Stimulated activated CD4-positive, alpha-beta T cell treated with anti-CD3 and anti-CD28 coated beads, TNF-alpha, amount 100 ng/mL, for 1 hour (primary cell): ENCODE measurements at places on chromosomes 2 and 18.

DNA sequence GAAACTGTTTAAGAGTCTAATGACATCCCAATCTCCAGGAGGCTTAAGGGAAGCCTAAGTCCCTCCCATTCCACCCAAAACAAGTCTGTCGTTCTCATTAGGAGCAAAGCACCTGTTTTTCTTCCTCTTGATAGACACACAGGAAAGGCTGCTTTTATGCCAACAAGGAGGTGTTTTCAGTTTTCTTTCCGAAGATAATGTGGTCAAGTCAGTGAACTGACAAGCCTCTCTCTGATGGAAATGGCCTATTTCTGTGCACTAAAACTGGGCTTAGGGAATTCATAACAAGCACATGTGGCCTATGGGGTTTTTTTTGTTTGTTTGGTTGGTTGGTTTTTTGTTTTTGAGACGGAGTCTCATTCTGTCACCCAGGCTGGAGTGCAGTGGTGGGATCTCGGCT is 36.2 kb downstream of the FBLN7 start:
- no peak for DNase-seq

- no peak for DNase-seq
These were observed 84.0 kb upstream of the HAAO start for GRCh38 chr2:42876326-42876751.

DNA sequence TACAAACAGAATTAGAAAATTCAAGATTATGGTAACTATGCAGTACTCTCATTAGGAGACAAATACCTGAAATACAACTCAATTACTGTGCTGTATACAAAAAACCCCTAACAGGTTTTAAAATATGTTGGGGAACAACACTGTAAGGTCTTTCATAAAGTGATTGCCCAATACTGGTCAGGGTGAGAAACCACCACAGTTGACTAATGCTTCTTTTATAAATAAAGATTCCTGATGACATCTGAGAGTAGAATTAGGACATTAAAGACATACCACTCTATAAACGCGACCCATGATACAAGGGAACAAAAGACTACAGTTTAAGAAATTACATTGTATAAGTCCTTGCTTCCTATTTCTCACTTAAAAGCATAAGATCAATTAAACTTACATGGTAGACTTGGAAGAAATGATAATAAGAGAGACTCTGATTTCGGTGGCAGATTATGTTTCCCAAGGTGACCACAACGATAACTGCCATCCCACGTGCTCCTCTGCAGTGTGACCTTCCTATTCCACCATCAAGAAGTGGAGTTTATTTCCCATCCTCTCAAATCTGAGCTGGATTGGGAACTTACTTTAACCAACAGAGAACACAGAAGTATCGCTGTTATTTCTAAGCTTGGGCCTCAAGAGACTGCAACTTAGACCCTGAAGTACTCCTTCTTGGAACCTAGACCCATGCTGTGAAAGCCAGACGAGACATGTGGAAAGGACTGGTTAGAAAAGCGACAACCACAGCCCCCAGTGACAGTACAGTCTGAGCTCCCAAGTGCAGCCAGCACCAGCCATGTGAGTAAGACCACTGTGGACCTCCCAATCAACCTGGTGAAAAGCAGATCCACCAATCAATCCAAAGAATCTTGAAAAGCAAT is 52.3 kb downstream of the ZNF521 start:
- DNase-seq = no peak

DNA sequence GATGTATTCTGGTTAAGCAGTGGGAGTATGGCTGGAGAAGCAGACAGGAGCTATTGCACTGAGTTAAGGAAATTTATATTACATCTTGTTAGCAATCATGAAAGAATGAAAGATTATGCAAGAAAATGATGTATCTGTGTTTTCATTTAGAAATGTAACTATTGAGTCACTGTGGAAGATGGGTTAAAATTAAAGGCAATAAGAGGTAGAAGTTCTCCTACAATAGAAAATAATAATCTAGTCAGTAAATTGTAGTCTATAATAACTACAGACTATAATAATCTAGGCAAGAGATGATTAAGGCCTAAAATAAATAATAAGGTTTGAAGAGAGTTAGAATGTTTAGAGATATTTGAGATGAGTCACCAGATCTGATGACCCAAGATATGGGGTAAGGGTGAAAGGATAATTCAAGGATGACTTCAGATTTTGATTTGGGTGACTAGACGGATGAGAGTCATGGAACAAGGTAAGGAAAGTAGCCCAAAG is 371.9 kb upstream of the KCNH7 start:
- DNase-seq = no peak

- no peak for DNase-seq
These were observed 38.9 kb upstream of the SERPINE2 start for GRCh38 chr2:224077773-224078507.

DNA sequence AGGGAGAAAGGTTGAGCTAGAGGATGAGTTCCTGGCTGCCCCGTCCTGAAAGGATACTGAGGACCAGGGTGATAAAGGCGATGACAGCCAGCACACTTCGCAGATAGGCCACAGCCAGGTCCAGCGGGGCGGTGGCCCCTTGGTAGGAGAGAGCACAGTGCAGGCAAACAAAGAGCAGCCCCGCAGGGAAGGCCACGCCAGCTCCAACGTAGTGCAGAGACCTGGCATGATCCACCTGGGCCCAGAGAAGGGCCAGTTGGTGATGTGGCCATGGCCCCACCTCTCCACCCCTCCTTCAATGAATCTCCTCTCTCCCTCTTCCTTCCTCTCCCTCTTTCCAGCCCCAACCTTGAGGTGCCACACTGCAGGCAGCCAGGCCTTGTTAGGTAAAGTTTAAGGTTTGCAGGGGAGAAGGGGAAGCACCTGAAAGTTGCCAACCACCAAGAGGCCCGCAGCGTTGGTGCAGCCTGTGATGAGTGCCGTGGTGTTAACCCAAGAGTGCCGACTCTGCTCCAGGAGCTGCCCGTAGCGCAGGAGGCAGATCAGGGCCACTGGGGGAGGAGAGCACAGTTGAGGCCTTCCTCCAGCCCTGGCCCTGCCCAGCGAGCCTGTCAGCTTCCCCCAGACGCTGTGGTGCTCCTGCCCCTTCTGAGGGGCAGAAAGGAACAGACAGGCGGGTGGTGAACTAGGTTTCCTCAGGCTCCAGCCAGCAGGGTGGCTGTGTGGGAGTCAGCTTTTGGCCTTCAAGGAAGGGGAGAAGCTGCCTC is 2.8 kb downstream of the TMEM150A start:
- no peak for DNase-seq

DNA sequence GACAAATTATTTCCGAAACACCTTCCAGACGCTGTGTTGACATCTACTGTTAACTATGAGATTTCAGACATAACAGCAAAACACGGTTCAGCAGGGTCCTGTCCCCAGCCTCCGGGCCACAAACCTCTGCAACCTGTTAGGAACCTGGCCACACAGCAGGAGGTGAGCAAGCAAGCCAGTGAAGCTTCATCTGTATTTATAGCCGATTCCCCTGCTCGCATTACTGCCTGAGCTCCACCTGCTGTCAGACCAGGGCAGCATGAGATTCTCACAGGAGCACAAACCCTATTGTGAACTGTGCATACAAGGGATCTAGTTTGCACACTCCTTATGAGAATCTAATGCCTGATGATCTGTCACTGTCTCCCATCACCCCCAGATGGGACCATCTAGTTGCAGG is 31.1 kb downstream of the NDUFA10 start:
- DNase-seq = no peak

DNA sequence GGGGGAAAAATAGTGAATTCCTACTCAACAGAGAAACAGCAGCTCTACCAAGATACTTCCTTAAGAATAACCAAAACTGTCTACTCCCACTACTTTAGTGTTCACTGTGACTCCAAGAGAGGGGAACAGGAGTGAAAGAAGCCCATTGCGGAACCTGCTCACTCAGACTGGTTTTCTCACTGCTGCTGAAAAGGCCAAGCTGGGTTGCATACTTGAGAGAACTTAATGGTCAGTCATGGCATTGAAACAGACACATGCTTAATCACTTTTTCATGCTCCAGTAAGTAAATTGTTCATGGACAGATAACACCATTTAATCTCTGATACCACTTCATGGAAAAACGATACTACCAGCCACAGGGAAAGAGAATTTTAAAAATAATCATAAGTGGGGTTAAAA is 35.7 kb upstream of the SLC8A1 start:
- no peak for DNase-seq

DNA sequence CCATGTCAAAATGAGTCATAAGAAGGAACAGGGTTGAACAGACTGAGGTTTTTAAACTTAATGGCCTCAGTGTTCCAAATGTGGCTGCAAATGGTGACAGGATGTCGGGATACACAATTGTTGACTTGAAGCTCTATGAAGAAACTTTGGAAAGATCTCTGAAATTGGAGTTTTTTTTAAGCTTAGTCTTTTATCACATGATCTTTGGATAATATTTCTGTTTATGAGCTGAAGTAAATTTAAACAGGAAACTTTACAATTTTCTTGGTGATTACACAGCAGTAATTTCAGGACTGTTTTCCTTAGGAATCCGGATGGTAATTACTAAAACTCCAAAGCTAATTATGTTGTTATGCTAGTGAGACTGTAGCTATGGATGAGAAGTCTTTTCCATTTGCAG is 199.1 kb upstream of the NRXN1 start:
- DNase-seq = no peak

DNA sequence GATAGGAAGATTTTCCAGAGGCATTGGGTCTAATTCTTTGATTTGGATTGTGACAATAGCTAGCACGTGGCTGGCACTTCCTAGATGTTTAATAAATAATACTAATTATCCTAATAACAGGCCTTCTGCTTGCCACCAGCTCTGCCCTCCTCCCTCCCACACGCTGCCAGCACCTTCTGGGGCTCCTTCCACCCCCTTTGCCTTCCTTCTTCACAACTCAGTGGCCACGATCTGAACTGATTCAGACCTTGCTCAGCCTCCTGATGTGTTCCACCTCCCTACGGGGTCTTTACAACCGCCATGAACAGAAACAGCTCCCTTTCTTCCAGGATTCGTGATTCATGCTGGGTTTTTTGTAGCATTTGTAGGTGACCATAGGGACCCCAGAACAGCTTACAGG is 310.3 kb upstream of the HS6ST1 start:
- no peak for DNase-seq

GRCh38 chr2:183416753-183417152 is 292.5 kb downstream of the NUP35 start:
- DNase-seq = no peak

DNA sequence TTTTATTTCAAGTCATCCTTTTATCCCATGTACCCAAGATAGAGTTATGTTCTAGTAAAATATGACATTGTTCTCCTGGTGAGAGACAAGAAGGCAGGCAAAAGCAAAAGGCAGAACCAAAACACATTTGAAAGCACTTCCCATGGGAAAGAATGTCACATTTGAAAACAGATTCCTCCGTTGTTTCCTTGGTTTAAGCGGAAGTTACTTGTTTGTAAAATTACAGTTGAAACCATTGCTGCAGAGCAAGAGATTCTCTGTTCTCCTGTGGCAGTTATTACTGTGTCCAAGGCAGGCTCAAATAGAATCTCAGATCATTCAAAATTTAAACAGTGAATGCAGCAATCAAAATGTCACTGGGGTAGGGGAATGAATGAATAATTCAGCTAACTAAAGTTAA is 149.6 kb downstream of the MTCL1 start:
- no peak for DNase-seq

DNA sequence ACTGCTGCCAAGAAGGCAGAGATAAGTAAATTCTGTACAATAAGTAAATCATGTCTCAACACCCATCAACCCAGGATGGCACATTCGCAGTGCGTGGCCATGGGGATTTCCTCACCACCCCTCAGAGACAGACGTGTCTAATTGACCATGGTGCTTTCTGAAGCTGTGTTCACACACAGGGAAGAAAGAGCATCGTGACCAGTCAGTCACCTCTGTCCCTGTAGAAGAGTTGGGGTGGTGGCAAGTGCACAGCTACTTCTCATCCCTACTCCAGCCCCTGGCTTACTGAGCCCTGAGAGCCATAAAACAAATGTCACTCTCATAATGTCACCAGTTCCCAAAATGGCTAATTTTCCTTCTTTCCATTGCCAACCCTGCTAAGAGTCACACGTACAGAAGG is 31.3 kb upstream of the MLPH start:
- no peak for DNase-seq

DNA sequence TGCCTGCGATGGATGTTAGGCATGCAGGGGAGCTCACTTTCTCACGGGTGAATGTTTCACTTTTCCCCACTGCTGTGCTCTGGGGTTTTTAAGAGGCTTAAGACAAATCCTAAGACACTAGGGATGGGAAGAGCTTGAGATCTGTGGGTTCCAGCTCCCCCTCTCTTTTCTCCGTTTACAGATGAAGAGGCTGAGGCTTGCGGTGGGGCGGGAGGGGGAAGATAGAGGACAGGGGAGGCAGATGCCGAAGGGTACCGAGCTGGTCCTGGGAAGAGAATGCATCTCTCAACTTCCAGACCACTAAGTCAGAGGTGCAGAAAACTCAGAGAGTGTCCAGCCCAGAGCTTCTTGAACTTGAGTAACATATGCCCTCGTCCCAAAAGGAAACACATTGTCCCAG is 8.2 kb upstream of the ATOH8 start:
- DNase-seq = no peak

DNA sequence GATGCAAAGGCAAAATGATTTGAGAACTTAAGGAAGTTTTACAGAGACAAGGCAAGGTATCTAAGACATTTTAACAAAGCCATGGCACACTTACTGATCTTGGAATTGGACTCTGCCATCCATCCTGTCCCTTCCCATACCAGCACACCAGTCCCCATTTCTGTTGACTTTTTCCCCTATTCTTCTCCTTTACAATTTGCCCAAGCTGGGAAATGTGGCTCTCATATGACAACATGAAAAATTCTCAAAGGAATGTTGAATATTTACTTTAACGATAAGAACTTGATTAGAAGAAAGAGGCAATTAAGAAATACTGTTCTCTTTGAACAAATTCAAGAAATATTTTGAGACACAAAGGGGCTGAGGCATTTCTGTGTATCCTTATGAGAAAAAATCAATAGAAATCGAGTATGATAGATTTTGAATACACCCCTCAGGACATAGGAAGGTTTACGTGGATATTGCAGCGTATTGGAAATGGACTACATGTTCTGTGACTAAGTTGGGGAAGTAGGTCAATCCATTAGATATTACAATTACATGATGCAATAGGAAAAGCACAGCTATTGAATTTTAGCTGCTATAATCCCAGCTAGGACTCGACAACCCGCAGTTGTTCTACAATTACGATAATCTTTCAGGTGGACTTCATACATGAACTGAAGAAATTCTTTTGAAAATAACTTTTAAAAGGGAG is 201.6 kb downstream of the TRIB2 start:
- no peak for DNase-seq

DNA sequence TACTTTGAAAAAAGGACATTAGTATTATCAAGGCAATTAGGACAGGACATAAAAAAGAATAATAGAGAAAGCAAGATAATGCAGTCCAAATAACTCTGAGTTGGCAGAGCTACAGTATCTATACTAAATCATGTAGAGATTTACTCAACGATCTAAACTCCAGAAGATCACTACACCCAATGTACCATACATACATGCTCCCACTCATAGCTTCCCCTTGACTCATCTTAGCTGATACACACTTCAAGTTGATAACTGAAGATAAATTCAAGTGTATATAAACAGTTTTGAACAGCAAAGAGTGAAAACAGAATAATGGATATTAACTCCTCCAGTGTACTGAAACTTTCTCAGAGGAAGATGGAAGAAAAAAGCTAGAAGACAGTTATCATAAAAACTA is 78.5 kb downstream of the SESTD1 start:
- DNase-seq = no peak
